ENCODE measurements at places on chromosomes 13 and 19. TPM values are rescaled to one million over a fixed set of nuclear protein-coding genes. Genes with fewer than 3 reads are reported as not detected.
A peak's percentile ranks its signal among the peaks of the same experiment; 100 is the strongest.

EPS8L1 gene
- 6.7 TPM for total RNA-seq

ANKRD24 gene
- 1.7 TPM for total RNA-seq

ZNF256 gene
- 5.3 TPM for total RNA-seq

MYBPC2 gene
- total RNA-seq: not detected

FFAR3 gene
- total RNA-seq: not detected

ZNF556 gene
- not detected for total RNA-seq

PROZ gene
- total RNA-seq: not detected

CBLC gene
- not detected for total RNA-seq

PRTN3 gene
- total RNA-seq: not detected

ZNF729 gene
- total RNA-seq: not detected

- peaks cover 44% of the 10 kb centered on the region for H3K4me1 ChIP-seq
- H3K27me3 ChIP-seq: no peaks in the 10 kb centered on the region
- DNase-seq: no peak
- peak overlapping the region; percentile 84 for H3K27ac ChIP-seq
- H3K4me3 ChIP-seq: peak overlapping the region; percentile 97
Observed at GRCh38 chr19:19321141-19321577, 530 bp downstream of the MAU2 start.

- no peaks in the 10 kb centered on the region for H3K4me1 ChIP-seq
- H3K27ac ChIP-seq: no peak overlapping the region
- no peaks in the 10 kb centered on the region for H3K27me3 ChIP-seq
- H3K36me3 ChIP-seq: peaks cover 69% of the 10 kb centered on the region
- DNase-seq: no peak
- no peak overlapping the region for H3K4me3 ChIP-seq
Observed at GRCh38 chr19:10362259-10362658, 18.1 kb downstream of the TYK2 start.

GRCh38 chr13:21229241-21230024 lies 53.0 kb downstream of the MRPL57 start:
- no peak overlapping the region for H3K27ac ChIP-seq
- no peaks in the 10 kb centered on the region for H3K4me1 ChIP-seq
- DNase-seq: no peak

- peaks cover 47% of the 10 kb centered on the region for H3K4me1 ChIP-seq
- H3K27ac ChIP-seq: peak overlapping the region; percentile 72
- peak; percentile 84 for DNase-seq
Observed at GRCh38 chr13:30341815-30342570, 34.6 kb upstream of the KATNAL1 start.

DNA sequence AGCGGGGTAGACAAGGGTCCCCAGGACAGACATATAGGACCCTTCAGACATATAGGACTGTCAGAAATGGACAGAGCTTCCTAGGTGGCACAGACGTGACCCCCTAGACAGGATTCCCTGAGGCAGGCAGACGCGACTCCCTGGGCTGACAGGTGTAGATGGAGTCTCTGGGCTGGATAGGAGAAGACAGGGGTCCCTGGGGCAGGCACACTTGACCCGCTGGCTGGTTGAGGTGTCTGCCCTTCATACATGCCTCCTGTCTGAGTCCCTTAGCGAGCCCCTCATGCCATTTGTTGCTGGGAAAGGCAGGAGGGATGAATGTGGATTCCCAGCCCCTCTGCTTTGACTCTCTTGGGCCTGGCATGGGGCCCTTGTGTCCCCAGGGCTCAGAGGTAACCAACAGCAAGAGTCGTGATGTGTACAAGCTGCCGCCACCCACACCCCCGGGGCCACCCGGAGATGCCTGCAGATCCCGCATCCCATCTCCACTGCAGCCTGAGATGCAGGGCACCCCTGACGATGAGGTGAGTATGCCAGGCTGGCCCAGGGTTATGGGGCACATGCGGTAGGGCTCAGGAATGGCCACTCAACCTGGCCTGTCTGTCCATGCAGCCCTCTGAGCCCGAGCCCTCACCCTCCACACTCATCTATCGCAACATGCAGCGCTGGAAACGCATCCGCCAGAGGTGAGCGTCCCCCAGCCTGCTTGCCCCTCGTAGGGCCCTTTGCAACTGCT lies 3.0 kb downstream of the HSPB6 start:
- no peaks in the 10 kb centered on the region for H3K4me1 ChIP-seq
- H3K27me3 ChIP-seq: no peaks in the 10 kb centered on the region
- no peak for DNase-seq
- peaks cover 28% of the 10 kb centered on the region for H3K36me3 ChIP-seq
- H3K4me3 ChIP-seq: no peak overlapping the region

DNA sequence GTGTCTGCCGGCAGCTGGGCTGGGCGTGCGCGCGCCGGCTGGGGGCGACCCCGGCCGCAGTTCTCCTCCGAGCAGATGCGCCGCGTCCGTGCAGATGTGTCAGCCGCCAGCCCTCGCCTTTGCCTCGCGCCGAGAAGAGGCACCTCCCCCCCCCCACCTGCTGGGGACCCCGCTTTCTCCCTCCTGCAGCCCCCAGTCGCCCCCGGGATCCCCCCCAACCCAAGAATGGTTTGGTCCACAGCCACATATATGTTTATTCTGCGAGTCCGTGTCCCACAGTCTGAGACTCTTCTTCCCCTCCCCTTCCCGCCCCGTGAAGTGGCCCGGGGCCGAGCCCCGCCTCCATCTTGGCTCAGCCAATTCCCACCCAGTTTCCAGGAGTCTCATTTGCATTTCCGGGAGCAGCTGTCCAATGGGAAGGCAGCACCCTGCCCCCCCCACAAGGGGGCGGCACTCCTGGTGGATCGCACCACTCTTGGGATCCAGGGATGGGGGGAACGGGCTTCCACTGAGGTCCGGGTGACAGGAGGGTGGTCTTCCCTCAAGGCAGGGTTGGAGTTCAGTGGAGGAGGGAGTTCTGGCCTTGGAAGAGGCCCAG lies 8.6 kb downstream of the ISOC2 start:
- H3K27me3 ChIP-seq: peaks cover 8% of the 10 kb centered on the region
- H3K36me3 ChIP-seq: no peaks in the 10 kb centered on the region
- DNase-seq: peak; percentile 76
- peak overlapping the region; percentile 11 for H3K4me3 ChIP-seq
- H3K4me1 ChIP-seq: peaks cover 21% of the 10 kb centered on the region

DNA sequence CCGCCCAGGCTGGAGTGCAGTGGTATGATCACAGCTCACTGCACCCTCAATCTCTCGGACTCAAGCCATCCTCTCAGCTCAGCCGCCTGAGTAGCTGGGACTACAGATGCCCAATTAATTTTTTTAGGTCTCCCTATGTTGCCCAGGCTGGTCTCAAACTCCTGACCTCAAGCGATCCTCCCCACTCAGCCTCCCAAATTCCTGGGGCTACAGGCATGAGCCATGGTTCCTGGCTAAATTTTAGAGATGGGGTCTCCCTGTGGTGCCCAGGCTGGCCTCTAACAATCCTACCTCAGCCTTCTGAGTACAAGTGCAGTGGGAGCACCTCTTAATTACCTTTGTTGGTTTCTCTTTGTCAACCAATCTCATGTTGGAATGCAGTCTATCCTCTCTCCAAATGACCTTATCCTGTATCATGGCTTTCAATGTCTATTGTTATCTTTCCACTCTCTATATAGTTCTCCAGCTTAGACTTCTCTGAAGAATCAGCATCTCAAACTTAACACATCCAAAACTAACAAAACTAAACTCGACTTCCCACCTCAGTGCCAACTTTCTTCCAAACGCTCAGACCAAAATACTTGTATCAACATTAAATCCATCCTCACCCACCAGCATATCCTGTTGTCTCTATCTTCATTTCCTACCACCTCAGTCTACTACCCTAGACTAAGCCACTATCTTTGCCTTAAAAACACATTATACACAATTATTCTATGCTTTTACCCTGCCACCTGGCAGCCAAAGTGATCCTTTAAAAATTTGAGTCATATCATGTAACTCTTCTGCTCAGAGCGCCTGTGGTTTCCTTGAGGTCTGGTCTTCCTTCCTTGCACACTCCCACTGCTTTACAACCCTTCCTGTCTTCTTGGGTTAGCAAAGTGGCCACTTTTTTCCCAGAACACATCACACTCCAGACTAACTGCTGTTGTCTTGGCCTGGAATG lies 6.7 kb downstream of the TPT1 start:
- H3K4me1 ChIP-seq: no peaks in the 10 kb centered on the region
- peaks cover 48% of the 10 kb centered on the region for H3K36me3 ChIP-seq
- H3K27me3 ChIP-seq: no peaks in the 10 kb centered on the region
- no peak overlapping the region for H3K27ac ChIP-seq
- no peak overlapping the region for H3K4me3 ChIP-seq

- H3K4me1 ChIP-seq: no peaks in the 10 kb centered on the region
- no peaks in the 10 kb centered on the region for H3K36me3 ChIP-seq
- no peak overlapping the region for H3K27ac ChIP-seq
- no peaks in the 10 kb centered on the region for H3K27me3 ChIP-seq
- DNase-seq: no peak
Observed at GRCh38 chr13:85520445-85520844, 278.8 kb downstream of the SLITRK6 start.

DNA sequence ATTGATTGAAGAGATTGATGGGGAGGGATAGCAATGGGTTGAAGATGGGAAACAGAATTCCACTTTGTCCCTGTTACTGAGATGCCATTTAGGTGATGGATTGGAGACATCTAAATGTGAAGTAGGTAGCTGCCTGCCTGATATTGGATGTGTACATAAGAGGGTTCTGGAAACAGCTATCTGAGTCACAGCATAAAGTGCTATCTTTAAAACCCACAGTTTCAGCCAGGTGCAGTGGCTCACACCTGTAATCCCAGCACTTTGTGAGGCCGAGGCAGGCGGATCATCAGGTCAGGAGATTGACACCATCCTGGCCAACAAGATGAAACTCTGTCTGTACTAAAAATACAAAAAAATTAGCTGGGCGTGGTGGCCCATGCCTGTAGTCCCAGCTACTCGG lies 72.6 kb downstream of the DNAJC3 start:
- no peaks in the 10 kb centered on the region for H3K36me3 ChIP-seq
- no peak overlapping the region for H3K27ac ChIP-seq
- DNase-seq: no peak
- no peak overlapping the region for H3K4me3 ChIP-seq

GRCh38 chr13:35953537-35954206 lies 177.5 kb downstream of the DCLK1 start:
- H3K4me3 ChIP-seq: no peak overlapping the region
- H3K36me3 ChIP-seq: no peaks in the 10 kb centered on the region
- DNase-seq: peak; percentile 87

DNA sequence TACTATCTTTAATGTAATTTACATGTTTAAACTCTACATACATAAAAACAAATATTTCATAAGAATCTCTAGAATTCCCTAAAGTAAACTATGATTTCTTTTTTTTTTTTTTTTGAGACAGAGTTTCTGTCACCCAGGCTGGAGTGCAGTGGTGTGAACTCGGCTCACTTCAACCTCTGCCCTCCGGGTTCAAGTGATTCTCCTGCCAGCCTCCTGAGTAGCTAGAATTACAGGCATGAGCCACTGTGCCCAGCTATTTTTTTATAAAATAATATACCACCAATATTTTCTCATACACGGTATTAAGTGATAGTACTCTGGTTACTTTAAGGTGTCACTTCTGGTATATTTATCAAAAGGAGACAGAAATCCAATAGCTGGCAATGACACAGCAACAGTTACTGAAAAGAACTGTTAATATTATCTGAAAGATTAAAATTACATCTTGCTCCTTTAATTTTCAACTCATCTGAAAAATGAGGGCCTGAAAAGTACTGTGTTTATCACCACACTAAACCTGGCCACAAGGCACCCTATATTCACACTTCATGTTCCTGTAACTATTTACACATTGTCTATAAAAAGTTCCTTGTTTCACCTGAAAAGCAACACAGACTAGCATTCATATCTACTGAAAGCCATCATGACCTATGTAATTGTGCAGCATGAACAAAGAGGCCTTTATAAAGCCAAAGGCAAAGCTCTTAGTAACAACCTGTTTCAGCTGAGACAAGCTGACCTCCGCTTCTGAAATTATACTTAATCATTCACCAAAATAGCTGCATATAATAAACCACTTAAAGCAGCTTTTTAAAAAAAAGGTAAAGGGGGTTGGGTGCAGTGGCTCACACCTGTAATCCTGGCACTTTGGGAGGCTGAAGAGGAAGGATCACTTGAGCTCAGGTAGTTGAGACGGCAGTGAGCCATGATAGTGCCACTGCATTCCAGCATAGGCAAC lies 106.1 kb downstream of the SLC25A15 start:
- no peak for DNase-seq
- no peaks in the 10 kb centered on the region for H3K27me3 ChIP-seq
- H3K27ac ChIP-seq: no peak overlapping the region
- no peaks in the 10 kb centered on the region for H3K36me3 ChIP-seq

GRCh38 chr13:110338441-110339101 lies 31.5 kb downstream of the COL4A2 start:
- H3K36me3 ChIP-seq: no peaks in the 10 kb centered on the region
- peak overlapping the region; percentile 93 for H3K27ac ChIP-seq
- H3K4me3 ChIP-seq: no peak overlapping the region
- peaks cover 91% of the 10 kb centered on the region for H3K4me1 ChIP-seq

DNA sequence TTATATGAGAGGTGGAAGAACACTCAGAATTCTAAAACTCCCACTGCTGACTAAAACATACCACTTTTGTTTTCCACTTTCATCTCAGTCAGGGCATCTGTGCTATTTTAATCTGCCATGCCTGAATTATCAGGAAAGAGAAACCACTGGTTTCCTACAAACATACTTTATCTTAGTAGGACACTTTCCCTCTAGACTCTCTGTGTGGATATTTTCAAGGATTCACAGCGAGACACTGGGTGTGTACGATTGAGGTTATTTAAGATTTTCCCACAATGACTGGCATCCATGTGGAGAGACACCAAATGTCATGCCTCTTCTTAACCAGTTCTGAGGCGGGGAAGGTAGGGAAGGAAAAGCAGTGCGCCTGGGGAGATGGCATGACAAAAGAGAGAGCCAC lies 212.2 kb downstream of the ENOX1 start:
- no peak for DNase-seq
- H3K27me3 ChIP-seq: no peaks in the 10 kb centered on the region
- H3K4me3 ChIP-seq: no peak overlapping the region
- H3K36me3 ChIP-seq: no peaks in the 10 kb centered on the region
- no peak overlapping the region for H3K27ac ChIP-seq
- H3K4me1 ChIP-seq: no peaks in the 10 kb centered on the region

GRCh38 chr19:33471111-33471996 lies 50.2 kb downstream of the PEPD start:
- no peaks in the 10 kb centered on the region for H3K36me3 ChIP-seq
- H3K4me3 ChIP-seq: no peak overlapping the region
- DNase-seq: no peak
- H3K27me3 ChIP-seq: no peaks in the 10 kb centered on the region
- H3K27ac ChIP-seq: no peak overlapping the region
- H3K4me1 ChIP-seq: no peaks in the 10 kb centered on the region

- H3K4me1 ChIP-seq: no peaks in the 10 kb centered on the region
- DNase-seq: no peak
- no peaks in the 10 kb centered on the region for H3K36me3 ChIP-seq
- no peaks in the 10 kb centered on the region for H3K27me3 ChIP-seq
- H3K4me3 ChIP-seq: no peak overlapping the region
- H3K27ac ChIP-seq: no peak overlapping the region
Observed at GRCh38 chr19:36266375-36266961, 51.6 kb downstream of the ZNF146 start.

GRCh38 chr13:20219577-20219976 lies 12.5 kb downstream of the GJB6 start:
- no peaks in the 10 kb centered on the region for H3K4me1 ChIP-seq
- H3K4me3 ChIP-seq: no peak overlapping the region
- no peaks in the 10 kb centered on the region for H3K36me3 ChIP-seq
- H3K27me3 ChIP-seq: no peaks in the 10 kb centered on the region
- no peak overlapping the region for H3K27ac ChIP-seq
- DNase-seq: no peak
